ENCODE measurements at places on chromosomes 7 and 10.

- DNase-seq: no peak
Observed at GRCh38 chr10:6578795-6579182, 1.3 kb downstream of the PRKCQ start.

GRCh38 chr7:47659664-47660462, 78.0 kb upstream of the TNS3 start:
- DNase-seq: no peak

- no peak for DNase-seq
Observed at GRCh38 chr10:65847436-65848230, 1078.2 kb upstream of the LRRTM3 start.

- DNase-seq: no peak
Observed at GRCh38 chr10:108450280-108450679, 1285.8 kb upstream of the SORCS1 start.

DNA sequence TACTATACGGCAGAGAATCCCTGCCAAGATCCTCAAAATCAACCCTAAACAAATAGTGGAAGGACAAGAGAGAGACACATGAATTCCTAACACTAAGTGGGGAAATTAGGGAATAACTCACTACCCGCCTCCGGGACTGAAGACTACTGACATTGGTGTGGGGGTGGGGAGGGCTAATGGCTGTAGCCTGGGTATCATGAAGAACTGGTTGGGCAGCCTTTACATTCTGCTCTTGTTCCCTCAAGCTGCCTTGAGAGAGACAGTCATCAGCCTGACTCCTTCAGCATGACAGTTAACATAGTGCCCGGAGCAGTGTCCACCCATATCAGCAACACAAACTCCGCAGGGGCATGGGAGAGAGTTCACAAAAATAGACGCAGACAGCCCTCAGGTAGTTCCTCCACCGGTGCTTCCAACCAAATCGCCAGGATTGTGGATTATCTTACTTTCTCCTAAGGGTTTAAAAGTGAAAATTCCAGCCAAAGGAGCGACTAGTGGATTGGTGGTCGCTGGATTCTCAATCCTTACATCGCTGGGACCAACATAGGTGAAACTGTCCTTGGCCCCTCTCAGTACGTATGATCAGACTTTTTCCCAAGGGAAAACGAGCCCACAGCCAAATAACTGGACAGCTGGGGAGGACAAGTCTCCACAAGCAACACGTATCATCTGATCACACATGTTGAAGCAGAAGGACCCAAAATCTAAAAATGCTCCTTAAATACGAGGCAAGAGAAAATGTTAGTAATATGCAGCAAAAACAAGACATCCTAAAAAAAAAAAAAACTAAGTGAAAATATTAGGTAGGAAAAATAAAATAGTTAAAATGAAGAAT, 22.6 kb downstream of the TMEM254 start:
- no peak for DNase-seq

Data from DMS153 (cell line).